ENCODE measurements at places on chromosomes 6 and 20. TPM values are rescaled to one million over a fixed set of nuclear protein-coding genes. Genes with fewer than 3 reads are reported as not detected.

GRCh38 chr20:6499566-6499965, 267.9 kb upstream of the BMP2 start:
- H3K27ac ChIP-seq, result no peak overlapping the region
- DNase-seq, result no peak
- H3K27me3 ChIP-seq, result no peaks in the 10 kb centered on the region
- H3K4me3 ChIP-seq, result no peak overlapping the region

DNA sequence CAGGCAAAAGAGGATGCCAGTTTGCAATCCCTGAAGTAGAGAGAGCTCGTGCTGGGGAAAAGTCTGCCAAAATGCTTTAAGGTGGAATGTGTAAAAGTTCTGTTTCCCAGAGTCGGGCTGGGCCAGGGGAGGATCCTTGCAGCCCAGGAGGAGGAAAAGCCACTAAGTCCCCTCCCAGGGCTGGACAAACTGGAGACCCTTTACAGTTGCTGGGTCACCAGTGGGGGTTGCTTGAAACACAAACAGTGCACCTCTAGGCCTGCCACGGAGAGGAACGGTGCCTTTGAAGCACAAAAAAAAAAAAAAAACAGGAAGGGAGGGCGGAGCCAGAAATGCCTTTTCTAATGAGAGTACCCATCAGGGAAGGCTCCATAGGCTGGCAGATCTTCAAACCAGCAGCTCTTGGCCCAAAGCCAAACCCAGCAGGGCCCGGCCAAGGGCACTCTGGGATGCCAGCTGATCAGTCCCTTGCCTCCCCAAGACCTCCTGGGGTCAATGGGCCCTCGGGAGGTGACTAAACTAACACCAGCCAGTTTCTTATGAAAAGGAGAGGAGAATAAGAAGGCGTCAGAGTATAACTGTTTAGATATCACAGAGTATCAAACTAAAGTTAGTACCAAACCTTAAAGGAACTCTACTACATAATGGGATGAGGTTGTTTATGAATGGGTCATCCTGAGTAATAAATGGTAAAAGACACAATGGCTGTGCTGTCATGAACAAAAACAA, 23.7 kb downstream of the HLA-A start:
- H3K27ac ChIP-seq, result peak overlapping the region; percentile 87
- DNase-seq, result no peak
- no peaks in the 10 kb centered on the region for H3K36me3 ChIP-seq
- peaks cover under 1% of the 10 kb centered on the region for H3K27me3 ChIP-seq

GRCh38 chr20:848193-848592, 14.7 kb downstream of the FAM110A start:
- no peaks in the 10 kb centered on the region for H3K27me3 ChIP-seq
- peaks cover 29% of the 10 kb centered on the region for H3K4me1 ChIP-seq
- H3K4me3 ChIP-seq, result no peak overlapping the region
- H3K27ac ChIP-seq, result no peak overlapping the region
- H3K36me3 ChIP-seq, result no peaks in the 10 kb centered on the region

DNA sequence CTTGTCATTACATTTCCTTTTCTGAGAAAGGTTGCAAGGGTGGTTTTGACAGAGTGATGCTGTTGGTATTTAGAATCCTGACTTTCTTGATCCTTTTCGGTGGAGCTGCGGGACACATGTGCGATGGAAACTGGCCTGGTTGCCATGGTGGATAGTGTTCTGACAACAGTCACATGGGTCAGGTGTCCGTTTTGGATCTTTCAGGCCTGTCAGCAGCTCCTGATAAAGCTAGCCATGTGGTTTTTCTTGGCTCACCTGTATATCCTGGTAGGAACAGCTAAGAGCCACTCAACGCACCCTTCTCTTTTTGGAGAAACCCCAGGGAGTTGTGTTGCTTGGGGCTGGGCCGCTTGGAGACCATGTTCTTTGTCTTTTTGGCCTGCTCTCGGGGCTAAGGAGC, 177.4 kb downstream of the MTFR2 start:
- DNase-seq, result no peak
- no peak overlapping the region for H3K4me3 ChIP-seq
- H3K27me3 ChIP-seq, result no peaks in the 10 kb centered on the region
- peaks cover 13% of the 10 kb centered on the region for H3K4me1 ChIP-seq

GRCh38 chr6:128463942-128464341, 56.5 kb downstream of the PTPRK start:
- no peak for DNase-seq
- H3K36me3 ChIP-seq, result no peaks in the 10 kb centered on the region
- no peaks in the 10 kb centered on the region for H3K27me3 ChIP-seq
- no peak overlapping the region for H3K4me3 ChIP-seq
- H3K27ac ChIP-seq, result 0 out of 2 replicates have a peak overlapping the region, but pooled peaks have one; percentile 17

DNA sequence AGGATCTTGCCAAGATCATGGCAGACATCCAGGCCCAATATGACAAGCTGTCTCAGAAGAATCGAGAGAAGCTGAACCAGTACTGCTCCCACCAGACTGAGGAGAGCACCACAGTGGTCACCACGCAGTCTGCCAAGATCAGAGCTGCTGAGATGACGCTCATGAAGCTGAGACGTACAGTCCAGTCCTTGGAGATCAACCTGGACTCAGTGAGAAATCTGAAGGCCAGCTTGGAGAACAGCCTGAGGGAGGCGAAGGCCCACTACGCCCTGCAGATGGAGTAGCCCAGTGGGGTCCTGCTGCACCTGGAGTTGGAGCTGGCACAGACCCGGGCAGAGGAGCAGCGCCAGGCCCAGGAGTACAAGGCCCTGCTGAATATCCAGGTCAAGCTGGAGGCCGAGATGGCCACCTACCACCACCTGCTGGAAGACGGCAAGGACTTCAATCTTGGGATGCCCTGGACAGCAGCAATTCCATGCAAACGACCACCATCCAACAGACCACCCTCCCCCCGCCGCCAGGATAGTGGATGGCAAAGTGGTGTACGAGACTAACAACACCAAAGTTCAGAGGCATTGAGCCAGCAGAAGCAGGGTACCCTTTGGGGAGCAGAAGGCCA, 44.7 kb upstream of the GRM4 start:
- H3K27me3 ChIP-seq, result peaks cover 4% of the 10 kb centered on the region
- no peak overlapping the region for H3K27ac ChIP-seq
- H3K36me3 ChIP-seq, result no peaks in the 10 kb centered on the region
- H3K4me1 ChIP-seq, result 0 out of 2 replicates have a peak, but pooled peaks cover 3% of the 10 kb centered on the region
- no peak for DNase-seq

GRCh38 chr6:2476376-2476775, 231.0 kb upstream of the GMDS start:
- no peaks in the 10 kb centered on the region for H3K27me3 ChIP-seq
- DNase-seq, result no peak
- peaks cover 2% of the 10 kb centered on the region for H3K4me1 ChIP-seq

DNA sequence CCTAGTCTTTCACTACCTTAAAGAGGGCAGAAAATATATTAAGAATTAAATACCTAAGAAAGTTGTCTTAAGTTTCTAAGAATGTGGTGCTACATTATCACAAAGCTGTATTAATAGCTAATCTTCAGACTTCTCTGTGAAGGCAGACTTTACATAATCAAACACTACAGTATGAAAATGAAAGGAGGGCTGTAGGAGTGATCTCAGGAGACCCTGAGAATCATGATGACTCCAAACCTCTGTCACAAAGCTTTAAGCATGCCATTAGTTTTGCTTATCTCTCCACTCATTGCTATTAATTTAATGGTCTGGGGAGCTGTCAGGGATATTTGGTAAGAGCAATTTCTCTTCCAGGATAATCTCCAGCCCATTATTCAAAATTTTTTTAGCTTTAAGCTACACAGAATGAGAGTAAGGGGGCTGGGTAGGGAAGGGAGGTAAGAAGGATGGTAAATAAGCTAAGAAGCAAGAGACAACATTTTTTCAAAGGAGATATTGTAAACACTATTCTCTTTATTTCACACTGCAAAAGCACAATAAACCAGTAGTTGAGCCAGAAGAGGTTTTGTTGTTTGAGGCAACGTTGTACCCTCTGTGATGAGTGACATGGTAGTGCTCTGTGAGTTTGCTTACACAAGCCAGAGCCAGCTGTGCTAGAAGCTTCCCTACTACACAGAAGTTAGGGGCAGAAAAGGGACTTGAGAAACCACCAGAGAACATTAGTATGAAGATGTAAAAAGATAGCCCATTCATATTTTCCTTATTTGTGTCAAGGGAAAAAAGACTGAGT, 258.8 kb downstream of the GMDS start:
- H3K27me3 ChIP-seq, result no peaks in the 10 kb centered on the region
- H3K27ac ChIP-seq, result no peak overlapping the region
- peaks cover 21% of the 10 kb centered on the region for H3K36me3 ChIP-seq
- peaks cover 9% of the 10 kb centered on the region for H3K4me1 ChIP-seq
- H3K4me3 ChIP-seq, result no peak overlapping the region

The SLC17A1 gene
- total RNA-seq, result not detected

The HFE gene
- total RNA-seq, result 1.9 TPM

The PSORS1C2 gene
- total RNA-seq, result 0.78 TPM

All from WTC11 (cell line).